Thoracic aorta (tissue), 2 donors: ENCODE measurements at places on chromosomes 7 and 10. TPM values are rescaled to one million over a fixed set of nuclear protein-coding genes. Genes with fewer than 3 reads are reported as not detected.

Gene SFTPA1
- not detected for total RNA-seq

DNA sequence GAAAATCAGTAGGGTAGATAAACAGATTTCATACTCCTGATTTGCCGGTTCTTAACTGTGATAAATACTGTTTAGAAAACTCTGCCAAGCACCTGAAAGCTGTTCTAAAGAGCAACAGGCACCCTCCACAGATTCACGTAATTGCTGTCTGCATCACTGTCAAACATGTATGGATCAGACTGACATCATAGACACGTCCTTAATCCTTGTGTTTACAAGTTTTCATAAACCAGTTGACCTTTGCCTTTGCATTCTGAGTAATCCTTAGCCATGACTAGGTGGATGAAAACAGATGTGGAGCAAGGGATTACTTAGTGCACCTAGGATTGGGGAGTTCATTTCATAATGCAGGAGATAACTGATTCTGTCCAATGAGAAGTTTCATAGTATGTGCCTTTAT lies 41.6 kb downstream of the SLC39A12 start:
- no peak for DNase-seq

DNA sequence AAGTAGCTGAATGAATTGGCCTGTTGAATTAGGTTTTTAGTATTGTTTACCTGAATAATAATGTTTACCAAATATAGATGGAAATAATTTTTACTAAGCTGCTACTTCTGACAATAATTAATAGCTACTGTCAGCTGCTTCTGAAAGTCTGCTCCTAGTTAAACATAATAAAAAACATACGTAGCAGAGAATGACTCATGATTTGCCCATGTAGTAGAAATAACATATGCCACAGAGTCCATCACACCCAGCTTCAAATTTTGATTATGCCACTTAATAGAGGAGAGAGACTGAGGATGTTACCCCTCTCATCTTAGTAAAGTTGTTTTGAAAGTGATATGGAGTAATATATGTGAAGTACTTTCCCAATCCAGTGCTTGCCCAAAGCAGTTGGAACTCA lies 57.6 kb upstream of the MDFIC start:
- no peak for DNase-seq

GRCh38 chr10:33419311-33419710 lies 84.8 kb upstream of the NRP1 start:
- DNase-seq: no peak

GRCh38 chr7:19098510-19098909 lies 18.9 kb downstream of the TWIST1 start:
- no peak for DNase-seq

DNA sequence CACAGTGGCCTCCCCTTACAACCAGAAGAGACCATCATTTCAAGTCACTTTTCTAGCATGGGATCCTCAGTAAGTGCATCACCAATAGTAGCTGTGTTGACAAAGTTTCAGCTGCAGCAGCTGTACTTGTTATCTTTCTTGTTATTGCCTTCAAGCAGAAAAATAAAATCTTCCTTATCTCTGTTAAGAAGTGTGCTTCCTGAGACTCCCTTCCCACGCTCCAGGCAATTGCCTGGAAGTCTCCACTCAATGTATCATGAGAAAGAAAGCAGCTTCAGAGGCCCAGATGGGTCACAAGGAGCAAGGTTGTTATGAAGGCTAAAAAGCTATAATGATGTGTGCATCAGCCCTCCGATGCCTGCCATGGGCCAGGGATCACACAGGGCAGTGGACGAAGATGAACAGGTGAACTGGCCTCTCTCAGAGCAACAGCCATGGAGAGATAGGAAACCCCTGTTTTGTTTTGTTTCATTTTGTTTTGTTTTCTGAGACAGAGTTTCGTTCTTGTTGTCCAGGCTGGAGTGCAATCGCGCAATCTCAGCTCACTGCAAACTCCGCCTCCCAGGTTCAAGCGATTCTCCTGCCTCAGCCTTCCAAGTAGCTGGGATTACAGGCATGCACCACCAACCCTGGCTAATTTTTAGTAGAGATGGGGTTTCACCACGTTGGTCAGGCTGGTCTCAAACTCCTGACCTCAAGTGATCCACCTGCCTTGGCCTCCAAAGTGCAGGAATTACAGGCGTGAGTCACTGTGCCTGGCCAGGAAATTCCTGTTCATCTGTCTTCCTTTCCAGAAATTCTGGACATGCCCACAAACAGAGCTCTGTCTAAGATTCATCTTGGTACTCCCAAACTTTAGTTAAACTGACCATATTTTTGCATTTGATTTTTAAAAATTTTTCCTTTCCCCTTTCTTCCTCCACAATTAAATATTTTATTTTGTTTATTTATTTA lies 340.5 kb downstream of the TNS3 start:
- no peak for DNase-seq

DNA sequence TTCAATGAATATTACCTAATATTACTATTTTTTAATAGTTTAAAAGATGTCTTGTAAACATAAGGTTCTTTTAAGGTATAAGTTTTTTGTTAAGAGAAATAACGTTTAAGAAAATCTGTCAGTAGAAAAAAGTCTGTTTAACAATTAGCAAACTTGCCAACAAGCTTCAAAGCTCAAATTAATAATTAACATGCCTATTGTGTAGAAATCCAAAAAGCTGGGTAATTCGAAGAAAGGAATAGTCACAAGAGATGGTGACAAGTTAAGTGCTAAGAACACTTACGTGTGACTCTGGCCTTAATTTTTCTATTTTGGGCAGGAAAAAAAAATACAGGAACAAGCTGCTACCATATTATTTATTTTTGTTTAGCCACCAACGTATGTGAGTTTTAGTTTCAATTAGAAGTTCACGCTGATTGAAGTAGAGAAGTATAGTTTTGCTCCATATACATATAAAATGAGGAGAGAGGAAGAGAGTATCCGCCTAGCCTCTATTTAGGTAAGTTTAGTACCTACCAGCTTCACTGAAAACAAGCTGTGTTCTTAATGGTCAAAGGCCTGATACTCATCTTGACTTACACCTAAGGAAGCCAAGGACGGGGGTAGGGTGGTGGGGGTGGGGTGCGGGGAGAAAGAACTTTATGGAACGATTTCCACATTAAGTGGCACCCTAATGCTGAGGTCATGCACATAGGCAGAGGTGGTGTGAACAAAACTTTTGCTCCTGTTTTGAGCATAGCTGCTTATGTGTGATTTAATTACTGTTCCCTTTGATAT lies 43.4 kb upstream of the AGBL3 start:
- no peak for DNase-seq

DNA sequence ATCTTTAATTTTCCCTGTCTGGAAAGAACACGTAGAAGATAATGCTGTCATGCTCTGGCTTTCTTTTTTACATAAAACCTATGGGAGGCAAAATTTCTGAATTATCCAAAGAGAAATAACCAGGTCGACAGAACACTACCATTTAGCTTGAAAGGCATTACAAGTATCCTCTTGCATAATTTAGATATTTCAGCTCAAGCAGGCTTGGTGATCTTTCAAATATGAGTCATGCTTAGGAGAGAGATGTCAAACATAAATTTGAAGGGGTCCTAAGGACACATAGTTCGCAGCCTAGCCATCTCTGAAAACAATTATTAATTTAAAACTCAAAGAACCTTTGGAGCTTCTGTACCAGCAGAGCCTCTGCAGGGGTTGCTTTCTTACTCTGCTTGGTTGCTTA lies 100.9 kb downstream of the FAS start:
- DNase-seq: no peak

- no peak for DNase-seq
Observed at GRCh38 chr7:141102436-141102835, 28.6 kb downstream of the TMEM178B start.
